ENCODE measurements at places on chromosomes 4 and X. TPM values are rescaled to one million over a fixed set of nuclear protein-coding genes. Genes with fewer than 3 reads are reported as not detected.

GAGE2A gene
- not detected for total RNA-seq

DNA sequence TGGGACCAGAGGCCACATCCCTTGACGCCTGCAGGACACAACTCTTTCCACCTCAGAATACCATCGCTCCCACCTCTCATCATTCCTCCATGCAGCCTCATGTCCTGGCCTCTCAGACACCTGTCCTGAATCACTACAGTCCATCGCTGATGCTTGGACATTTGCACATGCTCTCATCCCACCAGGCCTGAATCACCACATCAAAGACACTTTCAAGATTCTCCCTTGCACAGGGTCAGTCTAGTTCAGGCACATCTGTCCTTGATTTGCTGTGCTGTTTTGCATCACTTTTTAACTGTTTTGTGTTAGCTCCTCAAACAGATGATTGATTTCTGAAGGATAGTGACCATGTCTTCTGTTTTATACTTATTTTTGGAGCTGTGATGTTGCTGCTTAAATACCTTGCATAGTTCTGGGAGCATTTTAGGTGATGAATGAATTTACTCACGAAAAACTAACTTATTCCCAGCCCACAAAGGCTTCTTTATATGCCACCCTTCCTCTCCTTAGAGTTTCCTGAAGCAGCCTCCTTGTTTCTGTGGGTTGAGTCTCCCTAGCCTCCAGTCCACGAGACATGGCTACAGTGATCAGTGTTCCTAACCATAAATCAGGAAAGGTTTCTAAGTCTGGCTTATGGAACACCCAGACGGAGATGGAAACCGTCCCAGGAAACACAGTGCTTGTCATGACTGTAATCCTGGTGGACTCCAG is 2.6 kb downstream of the FAM114A1 start:
- DNase-seq = peak; percentile 33

SLC7A11 gene
- not detected for total RNA-seq

DNA sequence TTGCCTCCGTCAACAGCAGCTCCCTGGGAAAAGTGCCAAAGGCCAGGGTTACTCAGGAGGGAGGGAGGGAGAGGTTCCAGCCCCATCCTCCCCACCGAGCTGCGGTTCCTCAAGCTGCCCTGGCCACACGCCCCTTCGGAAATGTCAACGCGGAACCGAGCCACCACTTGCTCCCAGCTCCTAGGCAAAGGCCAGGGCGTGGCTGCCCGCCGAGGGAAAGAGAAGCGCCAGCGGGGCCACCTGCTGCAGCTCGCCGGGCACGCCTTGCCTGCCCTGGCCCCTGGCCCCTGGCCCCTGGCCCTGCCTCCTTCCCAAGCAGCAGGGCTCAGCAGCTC is 15.3 kb downstream of the SLC6A8 start:
- peak; percentile 66 for DNase-seq

DNA sequence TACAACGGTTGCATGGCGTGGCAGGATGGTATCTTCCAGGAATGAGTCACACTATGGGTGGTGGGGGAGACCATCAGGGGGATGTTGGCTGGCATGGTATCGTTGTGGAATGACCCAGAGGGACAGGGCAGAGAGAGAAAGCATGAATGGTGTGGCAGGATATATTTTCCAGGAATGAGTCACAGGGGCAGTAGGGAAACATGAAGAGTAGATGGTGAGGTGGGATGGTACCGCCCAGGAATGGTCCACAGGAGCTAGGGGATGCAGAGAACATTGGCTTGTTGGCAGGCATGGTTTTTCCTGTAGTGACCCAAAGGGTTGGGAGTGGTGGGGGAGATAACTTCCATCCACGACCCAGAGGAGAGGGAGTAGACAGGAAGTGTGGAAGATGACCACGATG is 62.4 kb downstream of the MAOA start:
- DNase-seq = no peak

PNMA6F gene
- total RNA-seq = not detected
